ENCODE measurements at places on chromosomes 16 and 17.
A peak's percentile ranks its signal among the peaks of the same experiment; 100 is the strongest.

DNA sequence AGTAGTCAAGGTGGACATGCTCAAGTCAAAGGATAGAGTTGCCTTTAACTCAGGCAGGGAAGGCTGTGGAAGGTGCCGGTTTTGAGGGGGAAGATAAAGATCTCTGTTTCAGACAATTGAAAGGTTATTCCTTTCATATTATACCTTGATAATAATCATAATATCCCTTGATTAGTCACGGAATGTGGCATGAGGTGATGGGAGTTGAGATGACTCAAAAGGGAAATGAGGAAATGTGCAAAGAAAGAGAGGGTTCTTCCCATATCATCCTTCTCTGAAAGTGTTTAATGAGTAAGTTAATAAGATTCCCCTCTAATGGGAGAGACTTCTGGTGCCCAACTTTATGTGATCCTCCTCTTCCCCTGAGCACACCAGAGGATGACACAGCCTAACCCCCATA is 43.1 kb upstream of the HS3ST2 start:
- DNase-seq, result no peak

DNA sequence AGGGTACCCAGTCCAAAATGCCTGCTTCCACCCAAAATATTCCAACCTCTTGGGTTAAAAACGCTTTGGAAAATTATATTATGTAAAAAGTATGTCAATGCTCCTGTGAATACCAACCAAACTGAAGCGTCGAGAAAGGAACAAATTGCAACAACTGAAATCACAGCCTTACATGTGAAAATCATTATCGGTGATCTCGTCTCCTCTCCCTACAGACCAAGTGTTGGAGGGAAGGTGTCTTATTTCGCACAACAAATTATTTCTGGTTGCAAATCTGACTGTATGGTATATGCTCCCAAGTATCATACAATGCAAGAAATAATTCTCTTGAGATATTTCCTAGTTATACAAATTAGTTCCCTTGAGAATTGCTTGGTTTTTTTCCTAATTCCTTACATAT is 89.3 kb upstream of the CDYL2 start:
- no peak for DNase-seq

DNA sequence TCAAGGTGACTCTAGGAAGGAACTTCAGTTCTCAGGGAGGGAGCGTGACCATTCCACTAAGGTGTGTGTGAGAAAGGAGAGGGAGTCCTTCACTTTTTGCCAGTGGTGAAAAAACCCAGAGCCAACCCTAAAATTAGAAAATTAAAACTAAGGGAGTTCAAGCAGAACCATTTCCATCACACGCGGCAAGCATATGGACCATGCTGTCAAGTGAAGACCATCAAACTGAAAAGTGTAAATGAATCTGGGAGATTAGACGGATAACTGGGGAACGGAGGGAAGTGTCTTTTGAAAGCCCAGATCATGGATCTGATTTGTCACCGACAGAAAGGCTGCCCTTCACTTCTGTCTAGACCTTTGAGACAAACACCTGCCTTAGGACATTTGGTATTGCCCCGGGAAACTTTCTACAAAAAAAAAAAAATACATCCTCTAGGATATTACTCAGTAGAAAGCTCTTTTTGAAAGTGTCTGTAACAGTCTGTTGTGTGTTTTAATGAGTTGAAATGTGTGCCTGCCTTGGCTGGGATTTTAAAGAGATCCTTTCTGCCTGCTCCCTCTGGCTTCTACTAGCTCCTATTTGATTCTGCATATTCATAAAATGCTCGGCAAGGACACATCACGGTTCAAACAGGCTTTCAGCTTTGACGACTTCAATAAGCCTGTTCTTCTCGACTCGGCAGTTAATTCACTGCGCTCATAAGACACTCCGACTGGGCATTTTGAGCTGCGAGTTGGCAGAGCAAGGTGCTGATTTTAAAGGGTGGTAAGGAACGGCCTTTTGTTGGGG is 81.4 kb upstream of the ERCC4 start:
- no peak for DNase-seq

DNA sequence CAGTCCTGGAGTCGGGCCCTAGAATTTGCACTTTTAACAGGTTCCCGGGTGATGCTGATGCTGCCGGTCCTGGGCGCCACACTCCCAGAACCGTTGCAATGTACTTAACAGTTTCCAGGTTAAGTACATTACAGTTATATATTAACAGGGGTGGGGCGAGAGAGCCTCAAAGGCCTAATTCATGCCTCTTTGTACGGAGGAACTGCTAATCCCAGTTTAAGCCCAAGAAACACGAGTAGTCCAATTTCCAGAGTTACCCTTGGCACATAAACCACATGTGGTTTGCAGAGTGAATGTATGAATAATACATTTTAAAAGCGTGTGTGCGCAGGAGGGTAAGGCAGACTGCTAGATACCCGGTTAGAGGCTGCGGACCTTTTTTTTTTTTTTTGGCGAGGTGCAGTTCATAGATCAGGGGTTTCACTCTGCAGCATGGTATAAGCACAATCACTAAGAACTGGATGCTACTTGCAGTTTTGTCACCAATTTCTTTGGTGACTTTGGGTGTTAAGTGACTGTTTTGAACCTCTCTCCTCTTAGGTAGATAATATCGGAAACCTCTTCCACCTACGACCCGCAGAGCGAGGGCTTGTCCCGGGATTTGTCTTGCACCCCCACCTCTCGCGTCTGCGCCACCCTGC is 713 bp downstream of the COX11 start:
- no peak for DNase-seq

- no peak for DNase-seq
These were observed 227.6 kb downstream of the UTP18 start for GRCh38 chr17:51487947-51488346.

DNA sequence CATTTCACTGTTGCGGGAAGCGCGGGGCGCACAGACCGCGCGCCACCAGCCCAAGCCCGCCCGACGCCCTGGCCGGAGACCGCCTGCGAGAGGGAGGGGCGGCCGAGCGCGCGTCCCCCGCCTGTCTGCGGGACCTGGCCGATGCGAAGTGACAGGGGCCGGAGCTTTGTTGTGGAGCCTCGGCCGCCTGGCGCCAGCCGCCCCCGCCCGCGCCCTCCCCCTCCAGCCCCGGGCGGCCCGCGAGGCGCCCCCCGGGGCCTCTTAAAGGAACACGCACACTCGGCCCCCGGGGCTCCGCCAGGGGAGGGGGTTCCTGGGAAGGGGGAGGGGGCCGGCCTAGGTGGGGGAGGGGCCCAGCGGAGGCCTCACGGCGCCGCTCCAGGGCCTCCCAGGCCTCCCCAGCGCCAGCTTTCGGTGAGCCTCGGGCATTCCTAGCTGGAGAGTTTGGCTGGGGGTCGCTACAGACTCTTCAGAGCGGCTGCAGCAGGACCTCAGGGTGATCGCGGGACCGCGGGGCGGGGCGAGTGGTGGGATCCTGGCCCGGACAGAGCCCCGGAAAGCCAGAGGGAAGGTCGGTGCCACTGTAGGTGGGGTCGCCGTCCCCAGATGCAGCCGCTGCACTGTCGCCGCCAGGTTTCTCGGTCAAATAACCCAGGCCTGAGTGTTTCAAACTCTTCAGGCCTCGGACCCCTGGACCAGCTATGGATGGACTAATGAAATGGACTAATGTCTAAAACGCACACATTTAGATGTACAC is 2.4 kb upstream of the TBX2 start:
- no peak for DNase-seq

DNA sequence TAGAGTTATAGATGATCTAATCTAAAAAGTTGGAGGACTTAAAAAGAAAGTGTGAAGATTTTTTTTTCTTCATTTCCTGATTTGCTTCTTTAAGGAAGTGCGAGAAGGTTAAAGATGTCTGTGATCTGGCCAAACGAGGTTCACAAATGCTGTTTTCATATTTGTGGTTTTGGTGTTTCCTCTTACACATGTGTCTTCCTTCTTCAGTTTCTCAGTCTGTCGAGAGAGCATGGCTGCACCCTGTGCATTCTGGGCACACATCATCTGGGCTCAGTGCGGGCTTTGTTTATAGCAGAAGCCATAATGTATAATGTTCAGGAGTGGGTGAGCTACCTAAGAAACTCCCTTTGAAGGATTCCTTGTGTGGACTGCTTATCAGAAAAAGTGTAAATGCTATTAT is 260.4 kb upstream of the TBX2 start:
- no peak for DNase-seq

DNA sequence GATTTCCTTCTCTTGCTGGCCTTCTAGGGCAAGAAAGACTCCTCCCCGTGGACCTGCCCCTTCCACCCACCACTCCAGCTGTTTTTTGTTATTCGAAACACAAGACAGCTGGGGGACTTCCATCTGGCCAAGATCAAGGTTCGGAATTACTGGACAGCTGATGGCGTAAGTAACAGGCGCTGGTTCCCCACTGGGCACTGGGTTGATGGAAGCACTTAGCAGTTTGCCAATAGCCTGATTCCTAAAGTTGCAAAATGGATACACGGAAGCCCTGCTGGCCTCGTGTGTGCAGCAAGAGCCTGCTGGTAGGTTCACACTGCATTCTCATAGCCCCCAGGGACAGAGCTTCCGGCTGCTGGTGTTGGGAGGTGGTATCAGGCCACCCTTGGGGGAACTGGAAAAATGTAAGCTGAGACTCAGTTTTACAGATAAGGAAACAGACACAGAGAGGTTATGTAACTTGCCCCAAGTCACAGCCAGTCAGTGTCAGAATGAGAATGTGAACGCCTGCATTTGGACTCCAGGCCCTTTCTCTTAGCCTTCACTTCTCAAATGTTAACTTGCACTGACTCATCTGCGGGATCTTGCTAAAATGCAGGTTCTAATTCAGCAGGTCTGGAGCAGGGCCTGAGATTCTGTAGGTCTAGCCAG is 171.7 kb downstream of the KATNIP start:
- peak; percentile 67 for DNase-seq

GRCh38 chr17:16465861-16466338 is 26.1 kb downstream of the LRRC75A start:
- no peak for DNase-seq

DNA sequence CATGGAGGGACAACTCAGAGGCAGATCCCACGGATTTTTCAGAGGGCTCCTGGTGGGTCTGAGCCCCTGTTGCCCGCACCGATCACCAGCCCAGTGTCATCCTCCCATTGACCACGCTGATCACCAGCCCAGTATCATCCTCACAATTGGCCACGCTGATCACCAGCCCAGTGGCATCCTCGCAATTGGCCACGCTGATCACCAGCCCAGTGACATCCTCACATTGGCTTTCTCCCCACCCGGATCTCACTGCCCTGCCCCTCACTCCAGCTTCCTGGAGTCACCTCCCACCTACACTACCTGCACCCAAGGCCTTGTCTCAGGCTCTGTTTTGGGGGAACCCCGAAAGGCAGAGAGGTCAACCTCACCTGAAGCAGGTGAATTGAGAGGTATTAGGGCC is 358.2 kb upstream of the TNRC6C start:
- no peak for DNase-seq

- peak; percentile 45 for DNase-seq
These were observed 74.0 kb downstream of the N4BP1 start for GRCh38 chr16:48535831-48536613.

DNA sequence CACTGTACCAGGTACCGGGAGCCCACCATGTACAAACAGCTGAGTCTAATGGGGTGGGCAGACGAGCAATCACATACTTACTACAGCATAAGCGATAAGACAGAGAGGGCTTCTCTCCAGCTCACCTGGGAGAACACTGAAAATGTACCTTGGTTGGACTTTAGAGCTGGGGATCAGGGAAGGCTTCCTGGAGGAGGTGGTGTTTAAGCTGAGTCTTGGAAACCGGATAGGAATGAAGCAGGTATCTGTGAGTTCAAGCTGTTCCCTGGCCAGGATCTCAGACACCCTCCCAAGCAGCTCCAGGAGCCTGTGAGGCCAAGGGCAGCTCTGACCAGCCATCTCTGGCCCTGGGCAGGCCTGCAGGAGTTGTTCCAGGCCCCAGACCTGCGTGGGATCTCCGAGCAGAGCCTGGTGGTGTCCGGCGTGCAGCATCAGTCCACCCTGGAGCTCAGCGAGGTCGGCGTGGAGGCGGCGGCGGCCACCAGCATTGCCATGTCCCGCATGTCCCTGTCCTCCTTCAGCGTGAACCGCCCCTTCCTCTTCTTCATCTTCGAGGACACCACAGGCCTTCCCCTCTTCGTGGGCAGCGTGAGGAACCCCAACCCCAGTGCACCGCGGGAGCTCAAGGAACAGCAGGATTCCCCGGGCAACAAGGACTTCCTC is 8.0 kb upstream of the SERPINF1 start:
- DNase-seq, result no peak

GRCh38 chr17:49915670-49916069 is 53.3 kb upstream of the DLX4 start:
- no peak for DNase-seq

GRCh38 chr17:77489893-77490255 is 349.1 kb downstream of the SEC14L1 start:
- no peak for DNase-seq

GRCh38 chr16:389352-389751 is 7.6 kb upstream of the PGAP6 start:
- DNase-seq, result no peak

DNA sequence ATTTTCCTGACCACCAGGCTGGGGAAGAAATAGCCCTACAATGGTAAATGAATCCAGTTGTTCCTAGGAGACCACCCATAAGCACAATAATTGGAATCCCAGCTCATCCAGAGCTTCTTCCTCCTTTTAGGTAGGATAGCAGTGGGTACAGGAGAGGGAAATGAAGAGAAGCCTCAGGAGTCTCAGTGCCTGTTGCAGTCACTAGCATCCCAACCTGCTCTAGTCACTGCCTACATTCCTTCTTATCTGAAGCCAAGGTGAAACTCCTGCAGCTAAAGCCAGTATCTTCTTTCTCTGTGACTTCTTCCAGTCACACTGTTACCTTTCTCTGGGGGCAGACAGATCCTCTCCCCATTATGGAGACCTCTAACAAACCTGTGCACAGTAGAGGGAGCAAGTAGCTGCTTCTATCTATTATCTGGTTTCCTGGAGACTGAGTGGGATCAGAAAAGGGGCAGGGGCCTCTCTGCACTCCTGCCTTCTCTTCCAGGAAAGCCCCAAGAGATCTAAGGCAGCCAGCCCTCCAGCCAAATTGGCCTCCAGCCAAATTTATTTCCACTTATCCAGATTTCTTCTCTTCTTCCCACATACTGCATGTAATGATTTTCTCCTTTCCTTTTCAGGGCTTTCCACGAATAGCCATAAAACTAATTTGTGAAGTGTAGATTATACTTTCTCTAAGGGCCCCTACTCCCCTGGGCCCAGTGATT is 85.5 kb downstream of the SSH2 start:
- DNase-seq, result no peak

DNA sequence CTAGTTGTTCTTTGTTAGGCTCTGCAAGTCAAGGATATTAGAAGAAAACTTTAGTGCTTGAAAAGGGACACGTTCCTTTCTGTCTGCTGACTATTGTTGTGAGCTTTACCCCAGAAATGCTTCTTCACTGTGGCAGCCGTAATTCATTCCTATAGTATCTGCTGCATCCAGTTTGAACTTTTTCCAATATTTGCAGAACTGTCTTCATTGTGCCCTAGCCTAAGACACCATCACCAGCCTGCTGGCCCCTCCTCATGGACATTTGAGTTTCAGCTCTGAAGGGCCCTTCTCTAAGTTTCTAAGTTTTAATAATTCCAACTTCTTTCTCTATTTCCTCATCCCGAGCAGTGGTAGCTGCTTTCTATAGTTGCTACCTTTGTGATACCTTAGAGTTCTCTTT is 91.7 kb downstream of the SLC39A11 start:
- DNase-seq, result no peak

Measured in brain pericyte (primary cell).